ENCODE measurements at places on chromosomes 2 and 18.

GRCh38 chr2:172283476-172283875 lies 143.9 kb upstream of the ITGA6 start:
- no peak for DNase-seq

GRCh38 chr2:10080536-10081304 lies 509 bp upstream of the CYS1 start:
- DNase-seq = no peak

- no peak for DNase-seq
Measured at GRCh38 chr2:44705876-44706480, 235.5 kb upstream of the SIX3 start.

GRCh38 chr18:26052505-26052904 lies 37.9 kb downstream of the SS18 start:
- no peak for DNase-seq

DNA sequence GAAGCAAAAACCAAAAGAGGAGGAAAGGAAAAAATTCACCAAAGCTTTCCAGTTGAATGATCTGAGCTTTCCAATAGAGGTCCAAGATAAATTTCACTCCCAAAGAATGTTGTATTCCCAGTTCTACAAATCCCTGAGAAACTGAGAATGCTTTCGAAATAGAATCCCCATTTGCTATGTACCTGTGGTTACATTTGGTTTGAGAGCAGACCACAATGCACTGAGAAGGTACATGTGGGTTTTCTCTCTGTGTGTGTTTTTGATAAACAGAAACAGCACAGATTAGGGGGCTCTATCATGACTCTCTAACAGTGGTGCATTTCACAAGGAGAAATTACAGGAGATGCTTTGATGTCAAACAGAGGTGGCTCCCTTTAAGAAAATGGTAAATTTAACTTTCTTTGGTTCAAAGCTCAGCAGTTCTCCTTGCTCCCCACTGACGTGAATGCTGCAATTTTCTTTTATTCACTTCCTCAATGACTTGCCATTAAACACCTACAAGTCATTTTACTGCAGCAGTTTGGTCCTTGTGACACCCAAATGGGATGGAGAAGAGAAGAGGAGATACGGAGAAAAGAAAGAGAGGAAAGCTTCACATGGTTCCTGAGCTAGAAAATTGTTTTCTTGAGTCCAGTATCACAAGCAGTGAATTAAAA lies 108.7 kb downstream of the EPHA4 start:
- no peak for DNase-seq

- DNase-seq = no peak
Measured at GRCh38 chr2:235295831-235296230, 198.0 kb upstream of the AGAP1 start.

- no peak for DNase-seq
Measured at GRCh38 chr18:74840492-74841167, 243.0 kb downstream of the ZNF407 start.

GRCh38 chr18:5979971-5980457 lies 84.7 kb upstream of the TMEM200C start:
- no peak for DNase-seq
